ENCODE measurements at places on chromosomes 4 and X.

- no peak for DNase-seq
Observed at GRCh38 chr4:177660223-177660622, 218.0 kb upstream of the AGA start.

- DNase-seq = no peak
Observed at GRCh38 chrX:48848847-48849246, 13.4 kb upstream of the PCSK1N start.

DNA sequence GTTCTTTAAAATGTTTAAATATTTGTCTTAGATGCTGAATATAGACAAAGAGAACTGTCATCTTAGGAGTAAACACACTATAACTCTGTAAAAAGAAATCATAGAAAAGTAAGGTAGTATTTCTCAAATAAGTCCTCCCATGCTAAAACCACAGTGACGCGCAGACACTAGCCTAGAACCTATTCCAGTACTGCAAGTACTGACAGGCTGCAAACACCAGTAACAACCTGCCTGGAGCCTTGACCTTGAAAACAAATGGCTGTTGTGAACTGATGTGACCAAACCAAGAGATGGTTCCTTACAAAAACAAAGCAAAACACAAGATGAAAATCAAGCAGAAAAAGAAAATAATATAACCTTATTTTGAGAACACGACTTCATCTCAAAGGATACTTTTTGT, 8.5 kb downstream of the TIFA start:
- no peak for DNase-seq

- no peak for DNase-seq
Observed at GRCh38 chr4:38067499-38067898, 107.3 kb downstream of the PTTG2 start.

GRCh38 chr4:38411092-38411491, 252.9 kb upstream of the KLF3 start:
- DNase-seq = no peak

- no peak for DNase-seq
Observed at GRCh38 chr4:182644683-182645050, 272.5 kb downstream of the DCTD start.

GRCh38 chr4:18012134-18012806, 9.3 kb downstream of the LCORL start:
- no peak for DNase-seq

GRCh38 chr4:139458999-139459398, 5.1 kb downstream of the RAB33B start:
- no peak for DNase-seq

GRCh38 chrX:31329298-31329697, 257.5 kb upstream of the FTHL17 start:
- no peak for DNase-seq

GRCh38 chr4:53908661-53909078, 155.7 kb downstream of the CHIC2 start:
- no peak for DNase-seq

GRCh38 chr4:56603297-56603696, 77.8 kb downstream of the HOPX start:
- no peak for DNase-seq

GRCh38 chrX:133544115-133544514, 128.8 kb upstream of the GPC4 start:
- no peak for DNase-seq

- DNase-seq = no peak
Observed at GRCh38 chr4:5918331-5918985, 25.6 kb upstream of the CRMP1 start.

DNA sequence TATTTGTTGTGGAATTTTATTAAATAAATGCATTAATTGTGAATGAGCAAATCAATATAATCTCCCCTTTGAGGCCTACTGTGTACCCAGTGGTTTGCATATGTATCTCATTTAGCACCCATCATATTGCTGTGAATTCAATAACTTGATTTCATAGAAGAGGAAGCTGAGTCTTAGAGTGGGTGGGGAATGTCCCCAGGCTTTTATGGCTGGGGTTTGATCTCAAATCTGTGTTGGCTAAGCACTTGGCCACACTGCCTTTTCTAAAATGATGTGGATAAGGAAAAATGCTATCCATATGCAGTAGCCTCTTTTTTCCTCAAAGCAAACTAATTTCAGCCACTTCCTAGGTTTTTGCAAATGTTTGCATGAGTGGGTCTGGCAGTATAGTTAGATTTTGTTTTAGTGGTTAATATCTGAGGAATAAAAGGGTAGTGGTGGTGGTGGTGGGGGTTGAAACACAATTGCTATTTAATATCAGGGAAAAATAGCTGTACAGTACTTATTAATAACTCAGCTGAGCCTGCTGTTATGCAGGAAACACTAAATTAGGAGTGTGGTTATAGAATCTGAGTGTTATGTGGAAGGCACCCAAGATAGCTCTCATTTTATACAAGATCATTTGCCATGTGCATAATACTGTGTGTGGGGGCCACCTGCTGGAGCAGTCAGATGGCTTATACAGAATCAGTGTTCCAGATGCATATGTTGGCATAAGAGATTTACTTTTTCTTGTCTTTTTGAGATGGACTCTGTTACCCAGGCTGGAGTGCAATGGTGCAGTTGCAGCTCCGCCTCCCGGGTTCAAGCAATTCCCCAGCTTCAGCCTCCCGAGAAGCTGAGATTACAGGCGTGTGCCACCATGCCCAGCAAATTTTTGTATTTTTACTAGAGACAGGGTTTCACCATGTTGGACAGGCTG, 108.0 kb downstream of the TMEM131L start:
- peak; percentile 8 for DNase-seq

DNA sequence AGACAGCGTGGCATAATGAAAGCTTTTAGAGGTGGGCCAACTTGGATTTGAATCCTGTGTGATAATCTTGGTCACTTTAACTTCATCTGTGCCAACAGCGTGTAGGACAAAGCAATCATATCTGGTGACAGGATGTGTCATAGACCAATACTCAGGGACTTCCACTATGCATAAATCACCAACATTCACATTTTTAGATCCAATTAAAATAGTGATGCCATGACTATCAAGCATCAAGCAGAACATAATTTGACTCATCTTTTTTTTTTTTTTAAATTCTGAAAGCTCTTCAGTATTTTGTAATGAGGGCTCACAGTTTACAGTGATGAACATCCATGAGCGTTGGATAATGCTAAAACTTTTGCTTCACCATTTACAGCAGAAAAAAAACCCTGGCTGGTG, 27.3 kb upstream of the RAPGEF2 start:
- DNase-seq = no peak

- DNase-seq = no peak
Observed at GRCh38 chr4:38832206-38832605, 24.4 kb downstream of the TLR6 start.

GRCh38 chr4:521636-522330, 22.8 kb downstream of the PIGG start:
- DNase-seq = no peak

DNA sequence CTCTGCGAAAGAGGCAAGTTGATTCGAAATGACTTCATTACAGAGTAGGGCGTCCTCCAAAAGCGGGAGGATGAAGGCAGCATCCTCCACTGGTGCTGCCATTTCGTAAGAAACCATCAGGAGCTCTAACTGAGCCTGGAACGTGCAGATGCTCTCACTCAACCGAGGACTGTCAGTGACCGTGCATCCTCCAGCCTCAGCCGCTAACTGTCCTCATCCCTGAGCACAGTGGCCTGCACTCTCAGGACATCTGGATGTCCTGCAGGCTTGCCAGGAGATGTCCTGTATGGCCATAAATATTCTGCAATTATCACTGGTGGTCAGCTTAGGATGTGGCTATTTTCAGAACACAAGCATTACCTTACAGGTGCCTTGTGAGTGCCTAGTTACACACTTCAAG, 107.1 kb upstream of the ADRA2C start:
- DNase-seq = no peak

DNA sequence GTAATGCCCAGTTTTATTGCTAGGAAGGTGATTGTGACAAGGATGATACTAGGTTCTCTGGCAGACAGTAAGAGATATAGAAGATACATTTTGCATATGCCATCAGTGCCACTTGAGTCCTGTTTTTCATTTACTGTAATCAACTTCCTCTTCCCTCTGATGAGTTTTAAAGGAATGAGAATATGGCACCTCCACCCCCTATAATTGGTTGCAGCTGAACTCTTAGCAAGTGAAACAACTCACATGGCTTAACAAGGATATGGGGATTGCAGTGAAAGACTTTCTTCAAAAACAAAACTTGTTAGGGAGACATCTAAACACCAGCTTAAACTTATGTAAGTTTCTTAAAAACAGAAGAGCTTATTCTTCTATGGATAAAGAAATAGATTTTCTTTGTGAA, 90.0 kb downstream of the AREG start:
- no peak for DNase-seq

DNA sequence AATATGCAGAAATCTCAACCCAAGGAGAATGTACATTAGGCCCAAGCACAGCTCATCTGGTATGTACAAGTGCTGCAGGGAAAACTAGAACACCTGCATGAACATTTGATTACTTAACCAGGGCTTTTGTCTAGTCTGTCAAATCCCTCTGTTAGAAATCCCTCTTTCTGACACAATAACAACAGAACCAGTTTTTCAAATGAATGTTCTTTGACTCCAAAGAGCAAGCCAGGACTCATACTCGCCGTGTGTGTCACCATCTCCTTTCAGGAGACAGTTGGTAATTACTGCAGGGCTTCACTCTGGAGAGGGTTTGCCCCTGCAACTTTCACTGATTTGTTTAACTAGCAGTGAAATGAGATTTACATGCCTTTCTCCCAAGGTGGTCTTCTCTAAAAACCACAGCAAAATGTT, 143.0 kb upstream of the FAM241A start:
- no peak for DNase-seq

GRCh38 chr4:129218360-129218759, 122.4 kb downstream of the C4orf33 start:
- DNase-seq = no peak

- DNase-seq = no peak
Observed at GRCh38 chr4:48654015-48654664, 125.9 kb downstream of the FRYL start.

GRCh38 chr4:53355930-53356521, 9.8 kb downstream of the SCFD2 start:
- DNase-seq = no peak

DNA sequence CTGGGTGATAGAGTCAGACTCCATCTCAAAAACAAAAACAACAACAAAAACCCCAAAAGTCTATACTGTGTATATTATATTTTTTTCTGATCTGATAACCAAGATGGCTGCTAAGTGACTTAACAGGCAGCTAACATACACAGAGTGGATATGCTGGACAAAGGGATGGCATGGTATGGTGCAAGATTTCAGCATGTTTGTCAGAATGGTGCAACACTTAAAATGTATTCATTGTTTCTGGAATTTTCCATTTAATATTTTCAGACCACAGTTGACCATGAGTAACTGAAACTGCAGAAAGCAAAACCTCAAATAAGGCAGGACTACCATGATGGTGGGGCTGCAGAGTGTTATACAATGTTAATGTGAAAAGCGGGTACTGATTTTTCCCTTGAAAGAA, 6.1 kb upstream of the BOD1L1 start:
- no peak for DNase-seq

GRCh38 chr4:140697709-140698560, 58.2 kb downstream of the TBC1D9 start:
- DNase-seq = no peak

DNA sequence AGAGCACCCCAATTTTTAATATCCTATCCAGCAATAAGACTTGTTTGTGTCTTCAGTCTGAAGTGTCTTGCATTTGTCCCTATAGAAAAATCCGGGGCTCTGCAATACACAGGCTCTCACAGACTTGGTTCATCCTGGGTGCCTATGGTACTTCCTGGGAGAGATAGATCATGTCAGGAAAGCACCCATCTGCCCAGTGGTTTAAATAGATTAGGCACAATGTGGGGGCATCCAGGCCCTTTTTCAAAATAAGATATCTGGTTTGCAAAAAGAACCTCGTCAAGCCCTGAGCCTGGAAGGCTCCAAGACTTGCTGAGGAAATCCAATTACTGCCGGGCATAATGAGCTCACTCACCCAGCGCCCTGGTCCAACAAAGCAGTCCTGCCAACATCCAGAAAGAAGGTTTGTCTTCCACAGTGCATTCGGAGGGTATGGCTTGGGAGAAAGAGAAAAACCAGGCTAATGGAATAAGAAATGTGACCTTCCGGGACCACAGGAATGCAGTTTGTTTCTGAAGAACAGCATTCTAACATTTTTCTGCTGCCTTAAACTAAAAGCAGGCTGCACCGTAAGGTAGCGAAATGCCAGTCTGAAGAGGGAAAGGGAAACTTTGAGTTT, 11.6 kb downstream of the JAKMIP1 start:
- no peak for DNase-seq

- DNase-seq = no peak
Observed at GRCh38 chrX:37818031-37818430, 29.3 kb downstream of the DYNLT3 start.

- DNase-seq = no peak
Observed at GRCh38 chr4:140330311-140330900, 43.0 kb upstream of the SCOC start.

DNA sequence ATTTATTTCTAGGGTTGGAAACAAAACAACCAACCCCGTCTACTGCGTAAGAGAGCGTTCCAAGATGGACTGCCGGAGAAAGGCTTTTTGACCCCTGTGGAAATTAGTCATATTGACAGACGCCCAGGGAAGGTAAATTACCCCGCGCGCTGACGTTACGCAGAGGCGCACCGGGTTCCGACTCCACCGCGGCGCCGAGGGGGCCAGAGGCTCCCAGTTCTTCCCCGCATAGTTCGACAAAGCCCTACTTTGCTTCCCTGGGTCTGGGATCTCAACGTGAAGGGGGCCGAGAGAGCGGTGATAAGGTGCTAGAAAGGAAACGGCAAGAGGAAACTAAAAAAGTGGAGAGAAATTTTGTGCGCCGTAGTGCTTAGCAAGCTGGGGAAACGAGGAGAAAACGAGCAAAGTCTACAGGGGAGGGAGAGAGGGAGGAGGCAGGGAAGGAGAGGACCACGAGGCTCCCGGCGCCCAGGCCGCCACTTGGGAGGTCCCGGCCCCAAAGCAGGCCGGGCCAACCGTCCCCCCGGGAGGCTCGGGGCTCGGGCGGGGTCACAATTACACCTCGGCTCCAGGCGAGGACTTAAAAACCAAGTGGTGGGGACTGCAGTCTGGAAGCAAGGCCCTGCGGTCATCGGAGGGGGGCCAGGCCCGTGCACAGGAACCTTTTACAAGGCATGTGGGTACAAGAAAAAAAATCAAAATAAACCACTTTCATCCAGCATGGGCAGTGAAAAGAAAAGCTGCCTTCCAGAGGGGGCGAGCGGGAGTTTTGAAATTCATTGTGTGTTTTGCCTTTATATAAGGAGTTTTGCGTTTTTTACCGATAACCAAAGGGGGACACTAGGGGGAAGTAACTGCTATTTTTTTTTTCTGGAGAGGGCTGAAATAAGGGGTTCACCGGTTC, 13.2 kb downstream of the HAND2 start:
- no peak for DNase-seq

DNA sequence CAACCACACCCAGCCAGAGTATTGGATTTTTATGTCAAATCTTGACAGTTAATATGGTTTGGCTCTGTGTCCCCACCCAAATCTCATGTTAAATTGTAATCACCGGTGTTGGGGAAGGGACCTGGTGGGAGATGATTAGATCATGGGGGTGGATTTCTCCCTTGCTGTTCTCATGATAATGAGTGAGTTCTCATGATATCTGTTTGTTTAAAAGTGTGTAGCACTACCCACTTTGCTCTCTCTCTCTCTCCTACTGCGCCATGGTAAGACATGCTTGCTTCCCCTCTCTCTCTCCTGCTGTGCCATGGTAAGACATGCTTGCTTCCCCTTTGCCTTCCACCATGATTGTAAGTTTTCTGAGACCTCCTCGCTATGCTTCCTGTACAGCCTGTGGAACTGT, 86.9 kb upstream of the COX18 start:
- DNase-seq = no peak

Data from T-helper 22 cell (primary cell).